CD4-positive, alpha-beta T cell (primary cell): ENCODE measurements at places on chromosomes 13 and 19.

- no peak for DNase-seq
Observed at GRCh38 chr13:40438999-40439797, 227.2 kb downstream of the FOXO1 start.

GRCh38 chr19:31908496-31909225 is 436.7 kb upstream of the ZNF507 start:
- DNase-seq: no peak

DNA sequence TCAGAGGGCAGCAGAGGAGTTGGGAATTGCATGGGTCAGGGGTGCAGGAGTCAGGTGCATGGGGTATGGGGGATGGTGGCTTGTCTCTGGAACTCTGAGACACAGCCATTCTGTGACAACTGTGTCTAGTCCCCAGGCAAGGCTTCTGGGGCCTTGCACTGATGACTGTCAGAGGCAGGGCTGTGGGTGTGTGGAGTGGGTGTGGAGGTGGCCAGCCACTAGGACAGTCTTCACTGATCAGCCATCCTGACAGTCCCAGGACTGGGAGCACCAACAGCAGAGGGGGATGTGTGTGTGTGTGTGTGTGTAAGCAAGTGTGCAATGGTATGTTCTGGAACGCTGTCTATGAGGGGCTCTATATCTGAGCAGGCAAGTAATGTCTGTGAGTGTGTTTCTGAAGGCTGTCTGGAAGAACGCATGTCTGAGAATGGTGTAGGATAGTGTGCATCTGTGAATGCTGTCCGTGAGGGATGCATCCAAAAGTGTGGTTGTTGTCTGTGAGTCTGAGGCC is 5.4 kb downstream of the NUMBL start:
- no peak for DNase-seq

- no peak for DNase-seq
Observed at GRCh38 chr13:109700176-109700575, 86.2 kb downstream of the IRS2 start.

DNA sequence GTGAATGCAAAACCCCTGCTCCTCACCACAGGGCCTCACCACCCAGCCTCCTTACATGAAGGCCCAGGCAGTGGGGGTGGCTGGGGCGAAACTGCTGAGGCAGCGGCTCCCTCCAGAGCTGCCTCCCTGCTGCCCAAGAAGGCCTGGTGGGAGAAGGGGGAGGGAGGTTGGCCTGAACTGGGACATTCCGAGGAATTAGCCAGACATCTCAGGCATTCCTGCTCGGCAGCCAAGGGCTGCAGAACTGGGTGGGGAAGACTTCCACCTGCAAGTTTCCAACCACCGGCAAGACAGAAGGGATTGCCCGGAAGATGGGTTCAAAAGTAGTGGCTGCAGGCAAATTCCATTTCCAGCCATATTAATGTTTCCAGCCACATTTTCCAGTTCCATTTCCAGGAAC is 2.3 kb upstream of the PSPN start:
- DNase-seq: no peak

DNA sequence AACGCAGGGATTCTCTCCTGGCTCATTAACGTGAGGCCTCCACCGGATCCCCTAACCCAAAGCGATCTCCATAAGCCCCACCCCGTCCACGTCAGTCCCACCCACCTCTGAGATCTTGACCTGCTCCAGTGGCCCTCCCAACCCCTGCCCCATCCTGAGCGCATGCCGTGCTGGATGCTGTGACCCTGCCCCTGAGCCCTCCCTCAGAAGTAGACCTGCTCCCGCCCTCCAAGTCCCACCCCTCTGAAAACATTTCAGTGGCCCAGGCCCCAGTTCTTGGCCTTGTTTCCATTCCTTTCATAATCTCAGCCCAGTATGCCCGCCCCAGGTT is 19.9 kb downstream of the LMTK3 start:
- no peak for DNase-seq

DNA sequence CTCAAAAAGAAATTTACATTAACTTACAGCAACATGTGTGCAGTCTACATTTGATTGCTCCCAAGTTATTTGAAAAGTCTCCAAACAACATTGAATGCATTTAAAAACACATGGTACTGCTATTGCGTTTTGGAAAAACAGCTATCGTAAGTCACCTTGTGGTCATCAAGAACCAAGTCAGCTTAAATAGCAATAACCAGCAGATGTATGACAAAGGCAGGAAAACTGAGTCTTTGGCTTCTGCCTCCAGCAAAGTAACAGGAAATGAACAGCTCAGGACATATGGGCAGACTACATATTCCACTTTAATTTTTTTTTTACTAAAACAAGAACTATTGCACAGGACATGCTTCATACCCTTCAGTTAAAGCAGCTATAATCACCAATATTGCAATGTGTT is 580.6 kb upstream of the SPRY2 start:
- DNase-seq: no peak

- no peak for DNase-seq
Observed at GRCh38 chr13:32175307-32175706, 139.9 kb downstream of the ZAR1L start.

DNA sequence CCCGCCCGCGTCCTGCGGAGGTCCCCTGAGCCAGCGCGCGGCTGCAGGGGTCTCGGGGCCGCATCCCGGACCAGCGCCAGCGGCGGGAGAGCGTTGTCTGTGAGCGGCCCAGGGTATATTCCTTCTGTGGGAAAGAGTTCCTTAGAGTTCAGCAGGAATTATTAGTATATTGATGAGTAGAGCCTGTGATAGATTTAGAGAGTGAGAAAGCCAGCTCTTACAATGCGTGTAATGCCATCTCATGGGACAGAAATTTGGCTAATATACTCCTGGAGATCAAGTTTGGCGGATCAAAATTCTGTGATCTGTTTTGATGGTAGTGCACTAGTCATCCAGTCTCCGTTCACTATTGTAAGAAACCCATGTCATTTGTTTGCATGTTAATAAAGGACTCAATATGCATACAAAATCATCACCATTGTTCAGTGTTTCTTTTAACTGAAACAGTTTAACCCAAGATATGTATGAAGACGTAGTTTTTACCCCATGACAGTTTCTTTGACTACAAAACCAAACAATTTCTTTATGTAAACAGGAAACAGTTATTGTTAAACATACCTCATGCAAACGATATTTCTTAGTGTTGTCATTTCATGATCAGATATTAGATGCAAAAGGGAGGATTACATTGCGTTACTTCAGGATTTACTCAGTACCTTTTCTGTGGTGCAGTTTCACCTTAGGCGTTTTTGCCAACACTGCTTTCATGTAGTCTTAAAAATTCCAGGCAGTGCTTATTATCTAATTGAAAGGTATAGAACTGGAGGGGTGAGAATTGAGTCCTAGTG is 9.9 kb downstream of the TNFRSF19 start:
- DNase-seq: no peak
